ENCODE measurements at places on chromosomes 7 and 10. TPM values are rescaled to one million over a fixed set of nuclear protein-coding genes. Genes with fewer than 3 reads are reported as not detected.
A peak's percentile ranks its signal among the peaks of the same experiment; 100 is the strongest.

GOT1 gene
- polyA plus RNA-seq, result 27.7 TPM

FAM25C gene
- polyA plus RNA-seq, result not detected

CXCL12 gene
- polyA plus RNA-seq, result 233 TPM

ITIH5 gene
- polyA plus RNA-seq, result 30.9 TPM

GPR158 gene
- polyA plus RNA-seq, result 1.2 TPM

NEURL1 gene
- polyA plus RNA-seq, result 1.8 TPM

SCIN gene
- 9.4 TPM for polyA plus RNA-seq

DNA sequence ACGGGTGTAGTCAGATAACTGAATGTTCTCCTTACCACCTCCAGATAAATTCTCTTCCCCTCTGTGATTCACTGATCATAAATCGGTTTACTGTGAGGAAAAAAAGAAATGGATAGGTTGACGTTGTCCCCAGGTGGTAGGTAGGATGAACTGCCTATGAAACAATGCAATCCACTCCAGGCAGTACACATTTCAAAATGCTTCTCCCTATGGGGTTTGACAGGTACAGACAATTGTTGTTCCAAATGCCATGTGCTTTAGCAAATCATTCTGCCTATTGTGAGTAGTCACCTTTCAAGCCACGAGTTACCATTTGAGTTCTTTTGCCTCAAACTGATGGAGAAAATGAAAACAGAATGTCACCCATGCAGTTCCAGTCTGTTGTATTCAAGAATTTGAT lies 21.8 kb downstream of the VIM start:
- no peak for DNase-seq

- no peak for DNase-seq
Measured at GRCh38 chr10:100739517-100740368, 5.6 kb upstream of the PAX2 start.

DNA sequence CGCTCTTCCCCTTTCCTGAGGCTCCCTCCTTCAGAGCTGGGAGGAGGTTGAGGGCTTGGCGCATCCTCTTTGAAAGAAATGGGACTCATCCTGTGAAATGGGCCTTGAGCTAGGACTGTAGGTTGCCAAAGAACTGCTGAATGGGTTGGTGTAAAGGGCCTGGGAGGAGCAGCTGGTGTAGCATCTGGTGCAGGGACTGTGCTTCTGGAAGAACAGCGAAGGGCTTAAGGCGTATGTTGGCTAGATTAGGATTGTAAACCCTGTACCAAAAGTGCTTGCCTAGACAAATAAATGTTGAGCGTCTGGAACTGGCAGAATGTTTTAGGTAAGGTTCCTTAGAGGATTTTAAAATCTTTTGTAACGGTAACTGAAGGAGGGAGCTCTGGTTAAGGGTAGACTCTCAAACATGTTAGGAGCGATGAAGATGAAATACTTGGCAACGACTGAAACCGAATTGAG lies 563 bp downstream of the STAM start:
- DNase-seq, result no peak

DNA sequence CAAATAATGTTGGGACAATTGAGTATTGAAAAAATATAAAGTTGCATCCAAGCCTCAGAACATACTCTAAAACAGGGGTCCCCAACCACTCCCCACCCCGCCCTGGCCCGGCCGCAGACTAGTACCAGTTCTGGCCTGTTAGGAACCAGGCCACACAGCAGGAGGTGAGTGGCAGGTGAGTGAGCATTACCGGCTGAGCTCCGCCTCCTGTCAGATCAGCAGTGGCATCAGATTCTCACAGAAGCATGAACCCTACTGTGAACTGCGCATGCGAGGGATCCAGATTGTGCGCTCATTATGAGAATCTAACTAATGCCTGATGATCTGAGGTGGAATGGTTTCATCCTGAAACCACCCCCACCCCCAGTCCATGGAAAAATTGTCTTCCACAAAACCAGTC lies 19.4 kb downstream of the HIPK2 start:
- no peak for DNase-seq

- no peak for DNase-seq
Measured at GRCh38 chr7:91243591-91244301, 20.5 kb upstream of the FZD1 start.

DNA sequence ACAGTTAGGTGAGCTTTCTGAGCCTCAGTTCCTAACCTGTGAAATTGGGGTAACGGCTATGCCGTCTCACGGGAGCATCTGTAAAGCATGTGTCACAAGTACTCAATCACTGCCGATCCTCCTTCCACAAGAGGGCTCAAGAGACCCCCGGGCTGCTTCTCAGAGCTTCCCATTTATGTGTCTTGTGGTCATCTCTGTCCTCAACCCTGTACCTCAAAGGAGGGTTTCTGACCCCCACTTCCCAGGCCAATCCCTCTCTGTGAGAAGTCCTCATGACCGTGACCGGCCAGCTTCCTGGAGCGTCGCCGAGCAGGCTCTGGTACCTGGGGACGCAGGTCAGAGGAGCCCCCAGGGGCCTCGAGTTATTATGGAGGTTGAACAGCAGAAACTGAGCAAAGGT lies 510 bp upstream of the TRPV5 start:
- DNase-seq, result no peak

DNA sequence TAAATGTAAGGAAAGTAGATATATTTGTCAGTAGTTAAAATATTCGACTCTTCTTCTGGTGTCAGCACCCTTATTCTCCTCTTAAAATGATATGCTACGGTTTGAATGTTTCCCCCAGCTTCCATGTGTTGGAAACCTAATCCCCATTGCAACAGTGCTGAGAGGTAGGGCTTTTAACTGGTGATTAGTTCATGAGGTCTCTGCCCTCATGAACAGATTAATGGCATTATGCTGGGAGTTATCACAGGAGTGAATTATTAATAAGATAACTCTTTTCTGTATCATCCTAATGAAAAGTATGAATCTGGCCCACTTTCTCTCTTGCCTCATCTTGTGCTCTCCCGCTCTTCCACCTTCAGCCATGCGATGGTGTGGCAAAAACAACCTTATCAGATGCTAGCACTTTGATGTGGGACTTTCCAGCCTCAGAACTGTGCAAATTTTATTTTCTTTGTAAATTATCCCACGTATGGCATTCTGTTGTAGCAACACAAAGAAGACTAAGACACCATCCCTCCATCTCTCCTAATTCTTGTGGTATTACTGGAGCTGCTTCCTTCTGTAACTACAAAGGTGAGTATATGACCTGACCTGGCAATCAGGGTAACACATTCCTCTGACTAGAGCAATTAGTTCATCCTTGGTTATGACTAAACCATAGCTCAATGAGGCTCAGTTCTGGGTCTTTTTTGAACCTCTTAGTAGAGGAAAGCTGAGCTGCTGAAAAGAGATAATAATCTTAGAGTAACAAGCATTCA lies 171.1 kb upstream of the TMEM196 start:
- no peak for DNase-seq

DNA sequence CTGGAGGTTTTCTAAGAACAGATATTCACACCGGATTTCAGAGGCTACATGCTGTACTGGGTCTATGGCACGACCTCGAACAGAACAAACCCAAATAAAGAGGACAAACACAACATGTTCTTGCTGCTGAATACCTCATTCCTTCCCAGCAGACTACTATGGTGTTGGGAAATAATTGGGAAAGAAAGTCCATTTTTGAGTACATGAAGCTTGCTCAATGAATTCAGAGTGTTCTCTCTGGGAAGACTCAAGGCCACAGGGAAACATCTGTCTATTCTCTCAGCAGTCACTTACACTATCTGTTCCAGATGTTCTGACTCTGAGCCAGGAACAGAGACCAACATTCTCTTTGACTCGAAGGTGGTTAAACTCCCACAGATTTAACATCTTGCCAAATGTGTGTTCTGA lies 30.9 kb downstream of the LAMB1 start:
- no peak for DNase-seq

GRCh38 chr10:104472957-104473745 lies 119.5 kb downstream of the CFAP58 start:
- DNase-seq, result no peak

- DNase-seq, result no peak
Measured at GRCh38 chr10:80598084-80598798, 60.5 kb downstream of the SH2D4B start.

GRCh38 chr7:6532516-6532915 lies 18.7 kb downstream of the GRID2IP start:
- DNase-seq, result no peak

DNA sequence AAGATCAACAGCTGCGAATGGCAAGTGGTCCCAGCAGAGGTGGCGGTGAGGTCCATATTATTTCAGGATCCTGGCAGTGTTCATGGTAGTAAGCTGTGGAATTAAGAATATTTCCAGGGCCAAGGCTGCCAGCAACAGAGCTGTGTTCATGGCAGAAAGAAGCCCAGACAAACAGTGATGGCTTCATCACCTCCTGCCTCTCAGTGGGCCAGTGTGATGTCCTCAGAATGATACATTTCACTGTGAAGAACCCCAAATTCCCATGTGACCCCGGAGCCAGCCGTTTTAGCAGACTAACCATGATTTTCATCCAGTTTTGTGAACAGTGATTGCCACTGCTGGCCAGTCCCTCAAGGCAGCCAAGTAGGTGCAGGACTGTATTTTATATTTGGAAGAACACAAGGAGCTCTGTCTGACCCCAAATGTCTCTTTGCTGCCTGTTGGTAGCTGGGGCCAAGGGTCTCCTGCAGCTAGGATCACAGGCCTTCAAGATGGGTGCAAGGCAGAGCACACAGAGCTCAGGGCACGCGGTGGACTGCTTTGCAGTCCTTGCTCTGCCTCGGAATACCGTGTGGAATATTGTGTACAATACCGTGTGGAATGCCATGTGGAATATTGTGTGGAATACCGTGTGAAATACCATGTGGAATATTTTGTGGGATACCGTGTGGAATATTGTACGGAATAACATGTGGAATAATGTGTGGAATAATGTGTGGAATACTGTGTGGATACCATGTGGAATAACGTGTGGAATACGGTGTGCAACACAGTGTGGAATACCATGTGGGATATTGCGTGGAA lies 132.3 kb upstream of the CHST15 start:
- no peak for DNase-seq

GRCh38 chr10:47361293-47361692 lies 13.1 kb downstream of the RBP3 start:
- DNase-seq, result no peak

- no peak for DNase-seq
Measured at GRCh38 chr10:4102802-4103344, 317.9 kb upstream of the KLF6 start.

- no peak for DNase-seq
Measured at GRCh38 chr7:48140001-48140681, 31.1 kb upstream of the ABCA13 start.

GRCh38 chr10:5596611-5597341 lies 69.6 kb downstream of the ASB13 start:
- DNase-seq, result peak; percentile 53

DNA sequence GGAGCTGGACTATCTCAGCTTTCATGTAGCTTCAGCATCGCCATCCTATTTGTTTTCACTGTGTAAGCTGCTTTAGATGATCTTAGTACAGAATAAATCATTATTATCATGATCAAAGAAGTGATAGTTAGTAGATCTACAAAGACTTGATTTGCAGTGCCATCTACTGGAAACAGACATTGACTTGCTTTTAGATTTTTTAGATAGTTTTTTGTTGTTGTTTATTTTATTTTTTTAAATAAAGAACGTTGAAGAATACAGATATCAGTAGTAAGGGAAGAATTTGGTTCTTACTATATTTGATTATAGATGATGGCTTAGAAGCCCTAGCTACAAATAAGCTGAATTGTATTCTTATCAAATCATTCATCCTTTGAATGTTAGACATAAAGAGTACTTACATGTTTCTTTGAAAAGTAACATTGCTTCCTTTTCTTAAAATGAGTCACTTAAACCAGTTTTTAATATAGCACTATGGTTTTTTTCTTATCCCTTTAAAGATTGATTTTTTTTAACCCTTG lies 6.3 kb upstream of the SFMBT2 start:
- DNase-seq, result no peak

GRCh38 chr10:124842721-124843120 lies 41.1 kb downstream of the ABRAXAS2 start:
- DNase-seq, result no peak

All from left lung (tissue), 14 donors.